A549 treated with dexamethasone at 1 μM for 4 hours (cell line): ENCODE measurements at places on chromosomes 2 and 18. TPM values are rescaled to one million over a fixed set of nuclear protein-coding genes. Genes with fewer than 3 reads are reported as not detected.

RAD51AP2 gene
- total RNA-seq = not detected in 5 replicates

ID2 gene
- total RNA-seq = 66.7 to 115 TPM (median 83.8 TPM) in 5 replicates

HMSD gene
- total RNA-seq = 0.03 to 1.2 TPM (median 0.67 TPM) in 3 of 5 replicates, not detected in the others

CDKL4 gene
- total RNA-seq = not detected in 5 replicates

SCG2 gene
- total RNA-seq = 1.0 to 1.5 TPM (median 1.2 TPM) in 5 replicates

CNRIP1 gene
- 1.4 to 2.3 TPM (median 1.7 TPM) in 5 replicates for total RNA-seq

AOX1 gene
- 5.0 to 6.8 TPM (median 5.4 TPM) in 5 replicates for total RNA-seq

EFR3B gene
- total RNA-seq = 7.9 to 11.1 TPM (median 10.0 TPM) in 5 replicates

RAB31 gene
- 18.7 to 24.9 TPM (median 22.5 TPM) in 5 replicates for total RNA-seq

LNPK gene
- 13.9 to 18.6 TPM (median 16.1 TPM) in 5 replicates for total RNA-seq

CEBPZ gene
- 66.5 to 83.0 TPM (median 68.5 TPM) in 5 replicates for total RNA-seq

AUP1 gene
- 176 to 254 TPM (median 231 TPM) in 5 replicates for total RNA-seq

FKBP1B gene
- total RNA-seq = 11.6 to 11.9 TPM (median 11.8 TPM) in 5 replicates

CCDC74A gene
- total RNA-seq = 10.8 to 15.5 TPM (median 13.9 TPM) in 5 replicates

CCDC74B gene
- 4.6 to 6.0 TPM (median 5.1 TPM) in 5 replicates for total RNA-seq

NRP2 gene
- 79.1 to 143 TPM (median 133 TPM) in 5 replicates for total RNA-seq

CFAP65 gene
- total RNA-seq = 0.21 to 0.27 TPM (median 0.22 TPM) in 5 replicates

NXPH2 gene
- not detected in 5 replicates for total RNA-seq

CNGA3 gene
- total RNA-seq = 0.03 to 0.09 TPM (median 0.05 TPM) in 4 of 5 replicates, not detected in the other

ZEB2 gene
- total RNA-seq = 6.1 to 11.3 TPM (median 9.8 TPM) in 5 replicates

ACTR2 gene
- total RNA-seq = 157 to 223 TPM (median 197 TPM) in 5 replicates

FTCDNL1 gene
- total RNA-seq = 2.3 to 3.2 TPM (median 2.8 TPM) in 5 replicates

SDC1 gene
- total RNA-seq = 144 to 235 TPM (median 219 TPM) in 5 replicates

CD8A gene
- total RNA-seq = 0.28 to 0.51 TPM (median 0.30 TPM) in 5 replicates

MBP gene
- 12.0 to 21.3 TPM (median 17.5 TPM) in 5 replicates for total RNA-seq

INHA gene
- 0.35 to 0.47 TPM (median 0.38 TPM) in 5 replicates for total RNA-seq

RAX gene
- total RNA-seq = not detected in 5 replicates

FAM228B gene
- total RNA-seq = 1.5 to 2.5 TPM (median 2.4 TPM) in 5 replicates

DDX18 gene
- 65.1 to 80.3 TPM (median 71.1 TPM) in 5 replicates for total RNA-seq

NEB gene
- total RNA-seq = 0.18 to 0.49 TPM (median 0.35 TPM) in 5 replicates

KIAA2012 gene
- total RNA-seq = not detected in 5 replicates

NMUR1 gene
- total RNA-seq = 0.02 TPM in 3 of 5 replicates, not detected in the others

SPP2 gene
- total RNA-seq = not detected in 5 replicates

IMPACT gene
- 11.2 to 16.2 TPM (median 14.8 TPM) in 5 replicates for total RNA-seq

LOXL3 gene
- 0.22 to 0.58 TPM (median 0.35 TPM) in 5 replicates for total RNA-seq

DYNAP gene
- total RNA-seq = not detected in 5 replicates

POTEC gene
- total RNA-seq = not detected in 5 replicates

MSTN gene
- 0.02 TPM in 1 of 5 replicates, not detected in the others for total RNA-seq

ASTL gene
- not detected in 5 replicates for total RNA-seq
